ENCODE measurements at places on chromosomes 7 and 10. TPM values are rescaled to one million over a fixed set of nuclear protein-coding genes. Genes with fewer than 3 reads are reported as not detected.
A peak's percentile ranks its signal among the peaks of the same experiment; 100 is the strongest.

GRCh38 chr7:5218564-5219360 lies 28.7 kb downstream of the WIPI2 start:
- peak; percentile 72 for DNase-seq

GRCh38 chr10:77383861-77384553 lies 253.6 kb downstream of the KCNMA1 start:
- DNase-seq, result no peak

DNA sequence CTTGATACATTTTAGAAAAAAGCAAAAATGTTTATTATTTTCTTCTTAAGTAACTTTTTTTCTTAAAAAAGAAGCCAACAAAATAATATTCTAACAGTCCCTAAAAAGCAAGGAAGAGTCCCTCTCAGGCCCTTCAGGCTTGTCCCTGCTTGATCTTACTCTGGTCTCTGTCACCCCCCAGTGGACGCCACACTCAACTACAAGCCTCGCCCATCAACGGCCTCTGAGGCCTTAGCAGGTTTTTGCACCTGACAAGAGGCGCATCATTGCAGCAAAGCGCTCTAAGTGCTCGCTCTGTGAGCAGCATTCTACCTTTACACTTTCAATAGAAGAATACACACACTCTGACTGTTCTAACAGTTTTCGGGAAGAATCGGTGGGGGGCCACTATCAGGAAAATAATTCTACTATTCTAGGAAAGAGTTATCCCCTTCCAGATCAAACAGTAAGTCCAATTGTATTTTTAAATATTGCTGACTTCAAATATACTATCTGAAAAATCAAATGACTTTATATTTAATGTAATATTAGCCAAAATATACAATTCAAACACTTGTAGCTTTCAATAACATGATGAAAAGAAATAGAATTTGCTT lies 139.2 kb downstream of the USP6NL start:
- peak; percentile 77 for DNase-seq

ANKRD30A gene
- total RNA-seq, result not detected

DNA sequence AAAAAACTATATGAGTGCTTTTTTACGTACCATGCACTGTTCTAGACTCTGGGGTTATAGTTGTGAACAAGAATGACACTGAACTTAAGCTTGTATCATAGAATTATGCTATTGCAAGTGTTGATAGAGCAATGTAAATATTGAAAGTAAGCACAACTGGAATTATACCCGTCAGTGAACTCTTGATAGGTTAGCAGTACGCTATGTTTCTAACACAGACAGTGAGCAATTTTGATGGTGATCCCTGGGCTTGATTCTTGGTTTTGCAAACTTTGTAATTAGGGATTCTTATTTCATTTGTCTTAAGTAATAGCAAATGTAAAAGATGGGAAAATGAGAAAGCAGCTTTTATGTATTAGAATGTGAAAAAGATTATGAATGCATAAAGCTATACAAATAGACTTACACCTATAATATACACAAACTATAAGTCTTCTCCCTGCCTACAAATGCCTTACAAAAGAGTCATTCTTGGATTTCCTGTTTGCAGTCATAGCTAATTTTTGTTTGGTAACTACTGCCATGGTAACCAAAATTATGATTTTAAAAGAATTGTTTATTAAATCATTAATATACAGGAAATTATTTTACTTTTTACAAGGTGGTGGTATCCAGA lies 6.7 kb downstream of the TES start:
- peak; percentile 76 for DNase-seq

DNA sequence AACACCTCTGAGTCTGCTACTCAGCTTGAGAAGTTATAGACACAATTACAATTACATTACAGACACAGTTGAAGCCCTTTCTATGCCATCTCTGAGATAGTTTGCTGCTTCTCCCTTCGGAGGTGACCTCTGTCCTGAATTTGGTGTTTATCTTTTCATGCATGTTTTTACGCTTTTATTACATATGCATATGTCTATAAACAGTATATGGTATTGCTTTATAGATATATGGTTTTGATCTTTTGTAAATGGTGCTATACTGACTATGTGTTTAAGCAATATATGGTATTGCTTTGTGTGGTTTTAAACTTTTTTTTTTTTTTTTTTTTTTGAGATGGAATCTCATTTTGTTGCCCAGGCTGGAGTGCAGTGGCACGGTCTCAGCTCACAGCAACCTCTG lies 48.4 kb downstream of the HK1 start:
- DNase-seq, result no peak

DNA sequence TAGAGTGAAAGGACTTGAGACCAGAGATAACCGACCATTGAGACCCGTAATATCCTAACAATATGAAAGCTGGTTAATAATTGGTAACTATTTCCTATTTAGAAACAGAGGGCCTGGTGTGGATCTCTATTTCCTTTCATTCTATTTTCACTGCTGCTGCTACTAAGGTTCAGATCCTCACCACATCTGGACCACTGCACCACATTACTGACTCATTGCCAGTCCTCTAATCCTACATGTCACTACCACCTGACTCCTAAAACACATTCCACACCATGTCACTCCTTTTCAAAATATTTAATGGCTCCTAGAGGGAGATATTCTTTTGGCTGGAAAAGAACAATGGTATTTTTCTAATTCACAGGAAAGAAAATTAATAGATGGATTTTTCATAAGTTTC lies 6.4 kb downstream of the USP54 start:
- no peak for DNase-seq

FAM107B gene
- total RNA-seq, result 60.6 TPM

- DNase-seq, result peak; percentile 80
These were observed 175.1 kb downstream of the AVL9 start for GRCh38 chr7:32670110-32671025.

GRCh38 chr10:22329150-22329549 lies 8.3 kb downstream of the BMI1 start:
- DNase-seq, result no peak

DNA sequence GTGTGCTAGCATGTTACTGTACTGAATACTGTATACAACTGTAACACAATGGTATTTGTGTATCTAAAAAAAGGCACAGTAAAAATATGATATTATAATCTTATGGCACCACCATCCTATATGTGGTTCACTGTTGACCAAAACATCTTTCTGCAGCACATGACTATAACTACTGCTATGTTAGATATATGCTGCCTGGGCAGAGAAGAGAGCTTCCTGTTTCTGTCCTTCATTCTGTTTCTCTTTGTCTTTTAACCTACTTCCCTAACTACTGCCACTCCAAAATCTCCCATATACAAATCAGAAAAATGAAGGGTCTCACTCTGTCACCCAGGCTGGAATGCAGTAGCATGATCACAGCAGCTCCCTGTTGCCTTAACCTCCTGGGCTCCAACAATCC lies 8.8 kb upstream of the FGL2 start:
- DNase-seq, result no peak

FAM25G gene
- not detected for total RNA-seq

GRCh38 chr10:75430000-75430763 lies 1.2 kb upstream of the LRMDA start:
- DNase-seq, result peak; percentile 53

GRCh38 chr7:158394936-158395335 lies 192.7 kb downstream of the PTPRN2 start:
- DNase-seq, result no peak

TCF7L2 gene
- total RNA-seq, result 2.9 TPM

- no peak for DNase-seq
These were observed 80.3 kb upstream of the CREB5 start for GRCh38 chr7:28332046-28332445.

FAM24B gene
- 5.1 TPM for total RNA-seq

PALD1 gene
- 276 TPM for total RNA-seq
